Lung microvascular endothelial cell (primary cell): ENCODE measurements at places on chromosomes 6 and 20. TPM values are rescaled to one million over a fixed set of nuclear protein-coding genes. Genes with fewer than 3 reads are reported as not detected.

Gene PLCB4
- total RNA-seq = 2.2 and 8.9 TPM in 2 replicates

Gene UNC5CL
- under 0.01 TPM in 2 replicates for total RNA-seq

DNA sequence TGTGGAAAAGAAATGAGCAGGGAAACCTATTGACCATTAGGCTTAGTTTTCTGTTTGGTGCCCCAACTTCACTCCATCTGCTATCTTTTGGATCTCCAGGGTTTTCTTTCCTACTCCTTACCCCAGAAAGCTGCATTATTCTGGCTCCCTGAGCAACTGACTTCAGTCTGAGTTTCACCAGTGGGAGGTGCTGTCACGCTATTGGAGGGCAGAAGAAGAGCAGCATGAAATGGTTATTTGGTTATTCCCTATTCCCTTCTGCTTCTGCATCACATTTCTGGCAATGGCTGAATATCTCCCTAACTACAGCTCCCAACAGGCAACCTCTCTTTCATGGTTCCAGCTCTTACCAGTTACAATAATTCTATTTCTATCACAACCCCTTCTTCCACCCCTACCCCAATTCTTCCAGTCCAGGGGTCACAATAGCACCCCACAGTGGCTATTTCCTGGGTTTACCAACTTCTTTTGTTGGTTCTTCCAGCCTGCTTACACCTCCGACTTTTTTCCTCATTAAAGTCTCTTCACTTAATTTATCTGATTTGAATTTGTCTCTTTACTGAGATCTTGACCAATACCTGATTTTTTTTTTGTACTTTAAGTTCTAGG, 311.5 kb downstream of the PLCB1 start:
- no peak for DNase-seq

Gene VAPB
- 7.8 and 12.3 TPM in 2 replicates for total RNA-seq

GRCh38 chr6:40328386-40328985, 258.7 kb downstream of the LRFN2 start:
- DNase-seq = peak; percentile 50
